ENCODE measurements at places on chromosomes 4 and X. TPM values are rescaled to one million over a fixed set of nuclear protein-coding genes. Genes with fewer than 3 reads are reported as not detected.

The PUDP gene
- 20.6 TPM for total RNA-seq

GRCh38 chrX:39563178-39563577 is 534.6 kb downstream of the BCOR start:
- H3K27ac ChIP-seq = no peak overlapping the region
- H3K4me3 ChIP-seq = no peak overlapping the region
- DNase-seq = no peak
- no peaks in the 10 kb centered on the region for H3K27me3 ChIP-seq

The HSFX2 gene
- total RNA-seq = not detected

The TCEAL5 gene
- total RNA-seq = not detected

The NXF2 gene
- total RNA-seq = not detected

DNA sequence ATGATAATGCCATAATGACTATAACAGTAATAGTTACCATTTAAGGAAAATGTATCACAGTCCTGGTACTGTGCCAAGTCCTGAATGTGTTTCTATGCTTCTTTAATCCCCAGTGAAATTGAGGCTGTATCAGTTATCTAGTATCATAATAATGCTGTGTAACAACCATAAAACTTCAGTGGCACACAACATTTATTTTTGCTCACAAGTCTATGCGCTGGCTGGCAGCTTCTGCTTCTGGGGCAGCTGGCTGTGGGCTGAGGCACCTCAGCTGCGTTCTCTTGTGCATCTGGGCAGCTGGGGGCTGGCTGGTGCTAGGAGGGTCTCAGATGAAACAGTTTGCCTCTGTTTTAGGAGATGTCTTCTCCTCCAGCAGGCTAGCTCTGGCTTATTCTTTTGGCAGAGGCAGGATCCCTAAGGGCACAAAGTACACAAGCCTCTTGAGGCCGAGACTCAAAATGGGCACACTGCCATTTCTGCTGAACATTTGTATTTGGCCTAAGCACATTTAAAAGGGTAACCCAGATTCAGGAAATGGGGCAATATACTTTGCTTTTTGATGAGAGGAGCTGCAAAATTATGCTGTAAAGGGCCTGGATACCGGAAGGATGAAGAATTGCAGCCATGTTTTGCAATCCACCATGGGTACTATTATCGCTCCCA is 62.6 kb upstream of the DHX15 start:
- no peaks in the 10 kb centered on the region for H3K36me3 ChIP-seq
- no peaks in the 10 kb centered on the region for H3K27me3 ChIP-seq
- no peak overlapping the region for H3K27ac ChIP-seq
- H3K4me3 ChIP-seq = no peak overlapping the region

GRCh38 chr4:95050980-95051701 is 293.4 kb downstream of the BMPR1B start:
- no peak overlapping the region for H3K27ac ChIP-seq
- no peak overlapping the region for H3K4me3 ChIP-seq

DNA sequence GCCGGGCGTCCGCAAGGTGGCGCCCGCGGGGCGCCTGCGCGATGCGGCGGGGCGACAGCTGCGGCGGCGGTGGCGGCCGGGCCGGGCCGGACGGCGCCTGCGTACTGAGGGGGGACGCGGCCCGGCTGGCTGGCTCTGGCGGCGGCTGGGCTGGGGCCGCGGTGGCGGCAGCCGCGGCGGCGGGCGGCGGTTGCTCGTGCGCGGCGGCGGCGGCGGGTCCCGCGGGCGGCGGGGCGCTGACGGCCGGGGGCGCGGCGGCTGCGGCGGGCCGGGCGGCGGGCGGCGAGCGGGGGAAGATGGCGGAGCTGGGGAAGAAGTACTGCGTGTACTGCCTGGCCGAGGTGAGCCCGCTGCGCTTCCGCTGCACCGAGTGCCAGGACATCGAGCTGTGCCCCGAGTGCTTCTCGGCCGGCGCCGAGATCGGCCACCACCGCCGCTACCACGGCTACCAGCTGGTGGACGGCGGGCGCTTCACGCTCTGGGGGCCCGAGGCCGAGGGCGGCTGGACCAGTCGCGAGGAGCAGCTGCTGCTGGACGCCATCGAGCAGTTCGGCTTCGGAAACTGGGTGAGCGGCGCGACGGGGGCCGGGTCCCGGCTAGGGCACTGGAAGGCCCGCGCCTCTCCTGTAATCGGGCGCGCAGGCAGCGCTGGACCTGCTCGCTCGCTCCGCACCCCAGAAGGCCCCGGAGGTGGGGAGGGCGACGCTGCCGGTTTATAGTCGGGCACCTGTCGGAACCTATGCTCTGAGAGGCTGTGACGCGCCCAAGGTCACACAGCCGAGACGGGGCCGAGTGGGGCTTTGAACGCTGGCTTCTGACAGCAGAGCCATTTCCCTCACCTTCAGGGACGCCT is at the start of gene TADA2B:
Gene TADA2B (plus strand): TSS at position 89 of the 853 bp plus-strand sequence. CDS start 208 bp downstream, at position 297.
- peaks cover 20% of the 10 kb centered on the region for H3K4me1 ChIP-seq
- H3K27me3 ChIP-seq = no peaks in the 10 kb centered on the region
- peak within 1 kb of the TSS; percentile 86 for H3K4me3 ChIP-seq
- H3K36me3 ChIP-seq = no peaks in the 10 kb centered on the region

DNA sequence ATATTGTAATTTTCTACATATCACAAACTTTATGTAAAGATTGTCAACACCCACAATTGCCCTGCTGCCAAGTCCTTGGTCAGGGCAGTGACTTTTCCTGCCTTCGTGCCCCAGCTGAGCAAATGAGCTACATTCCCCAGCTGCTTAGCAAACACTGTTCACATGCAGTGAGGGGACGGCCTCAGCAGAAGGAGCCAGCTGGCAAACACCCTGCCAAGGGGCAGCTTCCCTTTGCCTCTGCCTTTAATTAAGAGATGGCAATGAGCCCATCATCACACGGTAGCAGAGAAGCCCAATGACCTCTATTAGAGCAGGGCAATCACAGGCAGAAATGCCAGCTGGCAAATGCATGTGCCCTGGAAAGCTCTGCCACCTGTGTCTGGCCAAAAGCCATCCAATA is 253.4 kb downstream of the EPHA5 start:
- H3K4me3 ChIP-seq = no peak overlapping the region
- peak; percentile 17 for DNase-seq
- no peaks in the 10 kb centered on the region for H3K36me3 ChIP-seq
- no peaks in the 10 kb centered on the region for H3K27me3 ChIP-seq
- H3K4me1 ChIP-seq = no peaks in the 10 kb centered on the region
- no peak overlapping the region for H3K27ac ChIP-seq

The NCAPG gene
- not detected for total RNA-seq

The ASB11 gene
- total RNA-seq = 1.1 TPM

DNA sequence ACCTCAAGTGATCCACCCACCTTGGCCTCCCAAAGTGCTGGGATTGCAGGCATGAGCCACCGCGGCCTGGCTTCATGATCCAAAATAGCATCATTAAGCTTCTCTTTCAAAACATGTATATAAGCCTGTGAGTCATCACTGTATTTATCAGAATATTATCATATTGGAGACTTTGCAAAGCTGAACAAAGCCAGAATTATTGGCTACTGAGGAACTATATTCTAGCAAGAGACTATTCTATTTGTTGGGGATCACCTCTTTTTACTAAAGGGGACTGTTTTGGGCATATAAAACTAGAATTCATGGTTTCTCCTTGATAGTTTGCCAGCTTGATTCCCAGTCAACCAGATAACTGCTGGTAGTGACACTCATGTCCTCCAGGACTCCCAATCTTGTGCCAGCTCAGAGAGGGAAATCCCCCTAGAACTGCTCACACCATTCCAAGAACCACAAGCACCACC is 40.1 kb downstream of the TET2 start:
- H3K36me3 ChIP-seq = no peaks in the 10 kb centered on the region
- no peak for DNase-seq
- H3K27me3 ChIP-seq = no peaks in the 10 kb centered on the region
- peaks cover 18% of the 10 kb centered on the region for H3K4me1 ChIP-seq

The NDNF gene
- total RNA-seq = 7.8 TPM
